Heart right ventricle (tissue), 16 donors: ENCODE measurements at places on chromosomes 16 and 17. TPM values are rescaled to one million over a fixed set of nuclear protein-coding genes. Genes with fewer than 3 reads are reported as not detected.

- DNase-seq: no peak
Observed at GRCh38 chr17:82088838-82089722, 9.0 kb downstream of the FASN start.

Gene DNAAF1
- 2.6 TPM for polyA plus RNA-seq

- DNase-seq: no peak
Observed at GRCh38 chr17:20179041-20179440, 169.9 kb downstream of the SPECC1 start.

DNA sequence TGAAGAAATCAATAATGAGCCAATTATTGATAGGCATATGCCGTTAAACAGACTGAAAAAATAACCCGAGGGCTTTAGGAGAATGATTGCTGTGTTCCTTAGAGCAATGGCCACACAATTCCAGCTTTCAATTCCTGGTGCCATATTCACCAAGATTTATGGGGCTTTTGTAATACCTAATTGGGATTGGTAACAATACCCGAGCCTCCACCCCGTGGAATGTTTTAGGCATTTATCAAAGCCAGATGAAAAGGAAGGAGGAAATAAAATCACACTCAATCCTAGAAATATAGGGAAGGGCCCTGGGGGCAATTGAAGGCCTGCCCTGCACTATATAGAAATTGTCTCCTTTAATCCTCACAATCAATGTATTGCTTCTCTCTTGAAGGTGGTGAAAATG lies 42.1 kb upstream of the MLYCD start:
- DNase-seq: no peak

Gene SCNN1B
- polyA plus RNA-seq: 0.15 TPM

- DNase-seq: no peak
Observed at GRCh38 chr16:81385031-81385756, 59.4 kb upstream of the CMIP start.

DNA sequence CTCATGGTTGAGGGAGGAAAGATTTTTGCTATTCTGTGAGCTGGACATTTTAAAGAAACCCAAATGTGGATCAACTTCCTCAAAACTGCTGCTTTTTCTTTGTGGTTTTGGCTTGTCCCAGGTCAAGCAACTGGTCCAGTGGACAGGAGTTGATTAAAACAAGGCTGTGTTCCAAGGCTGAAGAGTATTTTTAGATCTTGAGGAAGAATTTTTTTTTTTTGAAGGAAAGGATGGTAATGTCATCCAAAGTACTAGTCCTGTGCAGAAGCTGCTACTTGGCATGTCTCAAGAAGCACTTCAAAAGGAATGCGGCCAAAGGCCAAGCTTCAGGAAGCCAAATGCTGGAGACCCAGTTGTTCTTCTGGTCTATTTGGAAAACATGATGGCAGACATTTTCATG lies 8.0 kb upstream of the MYH2 start:
- DNase-seq: no peak

GRCh38 chr17:28967221-28968135 lies 16.2 kb upstream of the PHF12 start:
- DNase-seq: no peak

GRCh38 chr16:31215287-31216162 lies 1.4 kb downstream of the PYDC1 start:
- DNase-seq: peak; percentile 62

DNA sequence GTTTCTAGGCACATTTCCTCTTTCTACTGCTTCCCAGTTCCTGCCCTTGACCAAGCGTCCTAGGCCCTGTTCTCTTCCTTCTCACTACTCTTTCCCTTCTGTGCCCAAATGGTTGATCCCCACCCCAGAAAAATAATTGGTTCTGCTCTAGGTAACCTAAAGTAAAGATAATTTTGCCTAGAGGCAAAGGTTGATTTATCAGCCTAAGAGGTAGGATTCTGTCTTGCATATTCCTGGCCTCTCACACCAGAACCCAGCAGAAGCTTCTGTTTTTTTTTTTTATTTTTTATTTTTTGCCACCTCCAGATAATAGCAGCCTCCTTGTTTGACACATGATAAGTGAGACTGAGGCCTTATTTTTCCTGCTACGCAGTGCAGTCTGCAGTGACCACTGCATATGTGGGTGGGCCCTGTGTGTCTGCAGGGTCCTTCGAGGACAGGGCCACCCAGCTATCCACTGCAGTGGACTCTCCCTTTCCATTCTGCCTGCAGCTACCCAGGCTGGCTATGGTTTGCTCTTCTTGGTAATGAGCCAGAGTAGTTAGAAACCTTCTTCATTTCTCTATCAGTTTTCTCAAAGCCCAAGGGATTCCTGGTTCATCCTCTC lies 701 bp downstream of the PIPOX start:
- no peak for DNase-seq
